NCI-H748 treated with DMSO at 0.1 percent for 48 hours (cell line): ENCODE measurements at places on chromosomes 16 and 17.

GRCh38 chr16:47486856-47487255 lies 25.7 kb downstream of the PHKB start:
- DNase-seq, result no peak

- DNase-seq, result no peak
These were observed 273.1 kb downstream of the CDH13 start for GRCh38 chr16:82899731-82900450.

DNA sequence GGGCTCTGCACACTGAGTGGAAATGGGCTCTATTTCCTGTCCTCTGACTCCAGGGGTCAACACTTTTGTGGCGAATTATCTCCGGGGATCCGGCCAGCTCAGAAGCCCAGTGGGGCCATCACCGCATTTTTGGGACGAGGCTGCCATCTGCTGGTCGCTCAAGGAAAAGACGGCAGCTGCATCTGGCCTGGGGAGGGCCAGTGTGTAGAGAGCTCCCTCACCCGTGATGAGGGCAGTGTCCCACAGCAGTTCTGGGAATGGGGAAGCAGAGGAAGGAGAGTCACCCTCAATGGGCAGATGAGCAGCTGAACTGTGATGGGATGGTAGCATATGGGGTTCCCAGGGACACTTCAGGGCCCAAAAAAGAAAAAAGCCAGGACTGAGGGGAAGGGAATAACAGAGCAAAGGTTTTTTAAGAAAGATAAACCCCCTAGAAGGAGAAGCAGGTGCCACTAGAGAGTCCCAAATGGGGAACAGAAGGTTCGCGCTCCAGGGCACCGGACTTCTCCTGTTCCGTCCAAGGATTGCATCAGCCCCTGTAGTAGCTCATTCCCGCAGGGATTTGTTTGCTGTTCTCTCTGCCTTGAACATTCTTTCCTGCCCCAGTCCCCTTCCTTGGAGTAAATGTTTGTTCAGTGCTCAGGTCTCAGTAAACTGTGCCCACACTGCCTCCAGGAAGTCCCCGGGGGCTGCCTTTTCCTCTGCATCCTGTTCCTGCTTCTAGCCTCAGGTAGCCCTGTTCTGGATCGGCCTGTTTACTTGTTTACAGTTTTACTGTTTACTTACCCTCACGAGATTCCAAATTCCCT lies 9.3 kb upstream of the ABCC12 start:
- peak; percentile 14 for DNase-seq

DNA sequence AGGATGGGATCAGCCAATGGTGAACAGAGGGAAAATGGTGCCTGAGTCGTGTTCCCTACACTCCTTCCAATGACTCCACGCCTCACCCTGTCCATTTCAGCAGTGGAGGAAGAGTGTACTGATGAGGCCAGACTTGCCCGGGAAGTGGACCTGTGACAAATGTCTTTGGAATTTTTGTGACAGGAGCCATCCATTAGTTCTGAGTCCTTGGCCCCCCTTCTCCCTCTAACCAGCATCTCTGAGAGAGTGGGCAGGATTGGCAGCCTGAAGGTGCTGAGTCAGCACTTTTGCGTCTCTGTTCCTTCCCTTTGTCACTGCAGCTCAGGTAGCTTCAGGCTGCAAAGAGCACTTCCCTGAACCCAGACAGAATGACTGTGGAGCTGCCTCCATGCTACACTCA lies 30.8 kb downstream of the BEAN1 start:
- DNase-seq, result no peak

GRCh38 chr17:38560503-38561318 lies 45.0 kb downstream of the SRCIN1 start:
- DNase-seq, result no peak

- no peak for DNase-seq
These were observed 6.9 kb downstream of the UNC45B start for GRCh38 chr17:35154196-35155165.

DNA sequence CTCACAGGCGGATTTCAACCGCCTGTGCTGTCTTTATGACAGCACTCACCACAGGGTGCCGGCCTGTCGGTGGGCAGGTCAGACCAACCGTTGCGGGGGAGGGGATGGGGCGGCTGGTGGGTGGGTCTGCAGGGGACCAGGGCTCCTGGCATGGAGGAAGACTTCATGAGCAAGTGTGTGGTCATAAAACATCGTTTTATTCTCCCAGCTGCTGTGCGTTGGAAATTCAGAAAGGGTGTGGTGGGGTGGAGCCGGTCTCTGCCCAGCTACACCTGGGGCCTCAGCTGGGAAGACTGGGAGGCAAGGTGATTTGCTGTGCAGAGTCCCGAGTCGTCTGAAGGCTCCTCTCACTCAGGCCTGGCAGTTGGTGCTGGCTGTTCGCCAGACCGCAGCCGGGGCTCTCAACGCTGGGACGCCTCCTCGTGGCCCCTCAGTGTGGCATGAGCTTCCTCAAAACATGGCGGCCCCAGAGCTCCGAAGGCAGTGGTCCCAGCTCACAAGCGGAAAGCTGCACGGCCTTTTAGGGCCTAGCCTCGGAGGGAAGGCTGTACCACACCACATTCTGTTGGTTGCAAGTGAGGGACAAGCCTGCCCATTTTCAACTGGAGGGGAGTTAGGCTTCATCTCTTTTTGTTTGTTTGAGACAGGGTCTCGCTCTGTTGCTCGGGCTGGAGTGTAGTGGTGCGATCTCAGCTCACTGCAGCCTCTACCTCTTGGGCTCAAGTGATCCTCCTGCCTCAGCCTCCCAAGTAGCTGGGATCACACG lies 45.8 kb upstream of the GSE1 start:
- no peak for DNase-seq

- DNase-seq, result no peak
These were observed 78.5 kb downstream of the KLHDC4 start for GRCh38 chr16:87687126-87687910.

DNA sequence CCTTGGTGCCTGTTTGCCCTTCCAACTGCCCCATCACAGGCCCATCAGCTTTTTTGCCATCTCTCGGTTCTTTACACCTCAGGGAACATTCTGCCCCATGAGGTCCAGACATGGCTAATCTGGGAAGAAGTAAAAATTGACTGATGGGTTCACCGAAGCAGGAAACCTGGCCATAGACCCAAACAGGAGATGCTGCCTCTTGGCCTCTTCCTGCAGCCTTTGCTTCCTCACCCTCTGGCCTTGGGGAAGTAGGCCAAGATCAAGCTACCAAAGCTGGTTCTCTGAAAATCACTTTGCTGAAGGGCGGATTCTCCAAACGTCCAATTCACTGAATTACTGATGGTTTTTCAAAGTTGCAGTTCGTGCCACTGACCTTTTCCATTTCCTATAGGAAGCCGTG lies 56.1 kb downstream of the ARSG start:
- DNase-seq, result no peak

GRCh38 chr16:84929421-84930297 lies 81.7 kb downstream of the ZDHHC7 start:
- DNase-seq, result no peak

DNA sequence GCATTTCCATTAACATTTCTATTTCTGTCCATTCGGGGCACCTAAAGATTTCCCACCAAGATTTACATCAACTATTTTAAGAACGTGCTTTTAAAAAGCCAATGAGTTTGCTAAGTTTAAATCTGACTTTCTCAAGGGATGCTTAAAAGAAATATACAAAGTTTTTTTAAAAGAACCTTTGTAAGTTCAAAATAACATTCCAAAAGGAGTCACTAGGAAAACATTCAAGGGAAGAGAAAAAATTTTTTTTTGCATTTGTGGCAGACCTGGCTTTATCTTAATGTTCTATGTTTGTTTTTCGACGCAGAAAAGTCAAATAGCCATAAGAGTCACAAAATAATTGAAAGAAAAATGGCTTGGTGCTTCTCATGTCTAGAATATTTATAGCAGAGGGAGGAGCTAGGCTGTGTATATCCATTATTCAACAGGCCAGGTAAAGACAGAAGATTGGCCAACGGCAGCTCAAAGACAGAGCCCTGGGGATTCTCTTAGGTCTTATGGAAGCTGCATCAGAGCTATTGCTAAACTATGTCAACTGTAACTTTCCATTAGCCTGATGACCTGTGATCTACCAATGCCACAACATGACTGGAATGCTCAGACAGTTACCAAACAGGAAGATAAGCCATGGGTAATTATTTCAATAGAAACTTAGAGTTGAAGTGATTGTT lies 37.8 kb upstream of the MYOCD start:
- no peak for DNase-seq

DNA sequence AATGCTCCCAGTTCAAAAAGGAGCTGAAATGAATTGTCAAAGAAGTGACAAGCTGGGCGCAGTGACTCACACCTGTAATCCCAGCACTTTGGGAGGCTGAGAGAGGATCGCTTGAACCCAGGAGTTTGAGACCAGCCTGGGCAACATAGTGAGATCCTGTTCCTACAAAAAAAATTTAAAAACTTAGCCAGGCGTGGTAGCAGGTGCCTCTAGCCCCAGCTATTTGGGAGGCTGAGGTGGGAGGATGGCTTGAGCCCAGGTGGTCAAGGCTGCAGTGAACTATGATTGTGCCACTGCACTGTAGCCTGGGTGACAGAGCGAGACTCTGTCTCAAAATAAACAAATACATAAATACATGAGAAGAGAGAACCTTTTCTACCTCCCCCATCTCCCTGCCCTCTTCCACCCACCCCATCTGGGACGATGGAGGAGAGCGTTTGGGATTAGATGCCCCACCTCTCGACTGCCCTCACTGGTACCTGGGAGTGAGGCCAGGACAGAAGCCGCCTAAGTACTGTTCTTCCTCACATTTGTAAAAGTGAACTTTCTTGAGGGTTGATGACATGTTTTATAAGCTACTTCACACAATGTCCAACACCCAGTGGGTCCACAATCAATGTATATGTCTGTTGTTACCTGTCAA lies 2.4 kb downstream of the IL4R start:
- no peak for DNase-seq

DNA sequence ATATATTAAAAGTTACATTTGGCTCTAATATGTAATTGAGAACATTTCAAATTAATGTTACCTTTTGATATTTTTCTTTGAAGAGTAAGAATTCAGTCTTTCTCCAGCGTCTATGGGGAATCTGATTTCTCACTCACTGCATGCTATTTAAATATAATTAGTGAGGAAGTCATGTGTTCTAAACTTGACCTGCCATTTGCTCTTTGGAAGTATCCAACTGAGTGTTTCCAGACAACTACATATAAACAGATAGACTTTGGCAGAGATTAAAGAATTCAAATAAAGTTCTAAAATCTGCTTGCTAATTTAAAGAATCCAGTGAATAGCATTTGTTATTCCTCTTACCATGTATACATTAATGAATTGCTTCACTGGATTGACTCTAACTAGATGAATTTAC lies 23.5 kb downstream of the OMG start:
- DNase-seq, result no peak
